Hindlimb muscle (tissue), 1 donor: ENCODE measurements at places on chromosomes 2 and 18. TPM values are rescaled to one million over a fixed set of nuclear protein-coding genes. Genes with fewer than 3 reads are reported as not detected.

Gene RTP5
- not detected for polyA plus RNA-seq

Gene AQP12B
- 1.6 TPM for polyA plus RNA-seq

Gene COL4A4
- 0.08 TPM for polyA plus RNA-seq

Gene STAT1
- 36.5 TPM for polyA plus RNA-seq

Gene INHBB
- polyA plus RNA-seq = 0.90 TPM

Gene MYO5B
- polyA plus RNA-seq = 1.7 TPM
